ENCODE measurements at places on chromosomes 3 and 15.

GRCh38 chr3:134373271-134374104 is 759 bp downstream of the AMOTL2 start:
- no peak for DNase-seq

DNA sequence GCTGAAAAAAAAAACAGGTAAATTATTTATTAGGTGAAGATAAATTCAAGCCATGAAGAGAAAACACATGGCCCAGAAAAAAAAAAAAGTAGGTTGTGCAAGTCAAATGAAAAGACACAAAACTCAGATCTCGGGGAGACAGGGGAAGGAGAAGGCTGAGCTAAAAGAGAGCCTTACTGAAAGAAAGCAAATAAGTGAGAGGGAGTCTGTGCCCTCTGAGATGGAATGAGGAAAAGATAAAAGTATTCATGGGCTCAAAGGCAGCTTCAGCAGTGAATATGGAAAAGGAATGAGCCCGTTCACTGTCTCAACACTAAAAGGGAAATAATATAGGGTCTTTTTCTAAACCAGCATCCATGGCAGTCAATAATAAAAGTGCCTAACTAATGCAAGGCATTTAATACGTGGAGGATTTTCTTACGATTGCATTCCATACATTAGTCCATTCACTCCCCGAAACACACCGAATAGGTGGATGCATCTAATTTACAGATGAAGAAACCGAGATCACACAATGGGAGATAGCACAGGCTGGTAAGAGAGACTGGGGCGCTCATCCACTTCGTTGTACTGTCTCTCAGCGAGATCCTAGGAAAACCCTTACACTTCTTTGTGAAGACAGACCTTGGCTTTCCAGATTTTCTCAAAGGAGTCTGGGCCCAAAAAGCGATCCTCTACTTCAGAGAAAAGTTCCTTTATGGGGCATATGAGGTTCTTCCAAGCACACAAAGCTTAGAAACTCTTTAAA is 1.1 kb downstream of the TFDP2 start:
- no peak for DNase-seq

DNA sequence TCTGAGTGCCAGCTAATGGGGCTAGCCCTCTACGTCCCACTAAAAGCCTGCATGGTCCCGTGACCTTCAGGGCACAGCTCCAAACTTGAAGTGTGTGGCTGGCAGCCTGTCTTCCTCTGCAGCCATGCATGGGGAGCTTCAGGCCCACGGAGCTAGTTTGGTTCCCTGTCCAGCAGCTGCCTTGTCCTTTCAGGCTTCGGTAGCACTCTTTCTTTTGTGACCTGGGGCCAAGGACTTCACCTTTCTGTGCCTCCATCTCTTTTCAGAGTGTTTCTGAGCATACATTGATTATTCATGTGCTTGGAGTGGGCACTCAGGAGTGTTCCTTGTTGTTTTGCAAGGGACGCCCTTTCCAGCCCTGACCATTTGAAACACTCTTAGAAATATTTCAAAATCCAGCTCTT is 155.2 kb downstream of the DNAJB8 start:
- DNase-seq = no peak

GRCh38 chr3:64765947-64766346 is 78.1 kb upstream of the ADAMTS9 start:
- DNase-seq = no peak

- no peak for DNase-seq
Measured at GRCh38 chr3:111747490-111747889, 111.6 kb upstream of the PHLDB2 start.

GRCh38 chr3:64209866-64210621 is 15.2 kb downstream of the PRICKLE2 start:
- no peak for DNase-seq

GRCh38 chr3:155184011-155184410 is 103.9 kb downstream of the MME start:
- no peak for DNase-seq

DNA sequence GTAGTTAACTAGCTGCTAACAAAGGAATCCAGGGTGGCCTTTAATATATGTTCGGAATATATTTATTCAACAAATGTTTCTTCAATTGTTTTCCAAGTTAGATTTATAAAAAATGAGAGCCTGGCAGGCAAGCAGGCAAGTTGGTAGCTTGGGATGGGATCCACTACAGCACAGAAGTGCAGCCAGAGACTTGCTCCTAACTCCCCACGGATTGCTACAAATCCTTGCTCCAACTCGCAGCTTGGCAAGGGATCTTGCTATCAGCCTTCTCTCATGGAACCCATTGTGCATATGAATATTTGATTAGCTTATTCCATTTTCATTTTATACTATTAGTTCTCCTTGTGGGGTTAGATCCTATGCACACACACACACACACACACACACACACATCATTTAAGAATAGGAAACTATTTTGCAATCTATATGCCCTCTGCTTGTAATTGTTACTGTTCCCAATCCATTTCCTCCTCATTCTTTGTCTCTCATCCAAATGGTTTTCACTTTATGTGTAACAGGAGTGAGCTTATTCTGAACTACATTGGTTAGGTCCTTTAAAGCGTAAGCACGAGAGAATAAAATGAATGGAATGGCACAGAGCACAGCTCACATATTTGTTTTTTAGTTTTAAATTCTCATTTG is 505.6 kb downstream of the LPP start:
- no peak for DNase-seq

- DNase-seq = no peak
Measured at GRCh38 chr3:71419369-71419768, 164.2 kb downstream of the FOXP1 start.

DNA sequence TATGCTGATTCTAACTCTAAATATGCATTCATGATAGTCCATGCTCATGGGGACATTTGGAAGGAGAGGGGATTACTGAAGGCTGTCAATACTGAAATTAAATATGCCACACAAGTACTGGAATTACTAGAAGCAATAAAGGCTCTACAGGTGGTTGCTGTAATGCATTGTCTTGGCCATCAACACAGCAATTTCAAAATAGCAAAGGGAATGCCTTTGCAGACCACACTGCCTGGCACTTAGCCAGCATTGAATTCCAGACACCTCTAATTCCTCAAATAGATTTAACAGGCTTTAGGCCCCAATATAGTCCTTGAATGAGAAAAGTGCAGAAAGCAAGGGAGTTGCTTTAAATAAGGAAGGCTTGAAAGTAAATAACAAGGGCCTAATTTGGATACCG is 115.8 kb upstream of the PLCL2 start:
- no peak for DNase-seq

GRCh38 chr3:56590814-56591213 is 33.8 kb downstream of the CCDC66 start:
- no peak for DNase-seq

DNA sequence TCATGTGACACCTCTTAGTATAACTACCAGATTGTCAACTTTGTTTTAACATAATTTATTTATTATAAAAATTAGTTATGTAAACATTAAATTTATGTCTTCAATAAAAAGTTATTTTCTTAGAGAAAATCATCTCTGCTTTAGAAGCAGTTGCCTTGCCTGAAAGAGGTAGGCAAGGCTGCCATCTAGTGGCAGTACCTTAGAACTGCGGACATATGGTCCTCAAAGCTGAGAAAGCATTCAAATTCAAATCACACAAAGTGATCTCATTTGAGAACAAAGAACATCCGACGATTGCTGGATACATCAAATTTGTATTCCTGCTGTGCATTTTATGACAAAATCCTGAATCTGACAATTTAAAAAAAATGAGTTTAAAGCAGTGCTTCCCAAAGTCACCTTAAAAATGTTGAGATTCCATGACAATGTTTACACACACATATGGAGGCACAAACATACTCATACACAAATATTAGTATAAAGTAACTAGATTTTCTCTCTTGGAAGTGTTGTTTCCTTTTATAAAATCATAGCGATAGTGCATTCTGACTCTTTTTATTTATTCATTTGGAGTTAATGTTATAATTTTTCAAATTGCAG is 617.4 kb downstream of the CADM2 start:
- DNase-seq = peak; percentile 4

- DNase-seq = no peak
Measured at GRCh38 chr3:127551178-127551577, 39.4 kb downstream of the TPRA1 start.

- DNase-seq = no peak
Measured at GRCh38 chr3:43727930-43728329, 37.2 kb downstream of the ABHD5 start.

DNA sequence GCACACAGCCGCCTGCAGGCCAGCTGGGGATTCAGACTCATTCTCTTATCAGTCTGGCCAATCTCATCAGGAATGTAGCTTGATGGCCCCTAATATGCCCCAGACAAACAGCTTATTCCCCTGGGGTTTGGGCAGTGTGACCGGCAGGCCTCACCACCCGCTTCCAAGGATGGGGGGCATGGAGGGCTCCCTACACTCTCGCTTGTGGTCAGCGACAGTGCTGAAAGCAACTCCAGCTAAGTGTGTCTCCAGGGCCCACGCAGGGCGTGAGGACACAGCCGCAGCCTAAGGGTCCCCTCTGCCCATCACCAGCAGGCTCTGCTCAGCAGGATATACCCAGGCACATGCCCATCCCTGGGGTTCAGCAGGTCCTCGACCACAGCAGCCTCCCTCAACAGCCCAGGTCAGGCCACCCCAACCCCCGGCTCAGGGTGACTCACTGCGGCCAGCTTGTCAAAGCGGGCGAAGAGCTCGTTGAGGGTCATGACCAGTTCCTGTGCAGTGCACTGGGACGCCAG is 116.7 kb downstream of the ADCY5 start:
- no peak for DNase-seq

GRCh38 chr15:73637527-73637926 is 4.3 kb upstream of the NPTN start:
- no peak for DNase-seq

- no peak for DNase-seq
Measured at GRCh38 chr3:174072675-174073074, 675.1 kb downstream of the NLGN1 start.

- DNase-seq = no peak
Measured at GRCh38 chr3:131329774-131330173, 51.8 kb upstream of the NUDT16 start.

GRCh38 chr3:63753567-63753966 is 65.5 kb upstream of the C3orf49 start:
- DNase-seq = no peak

DNA sequence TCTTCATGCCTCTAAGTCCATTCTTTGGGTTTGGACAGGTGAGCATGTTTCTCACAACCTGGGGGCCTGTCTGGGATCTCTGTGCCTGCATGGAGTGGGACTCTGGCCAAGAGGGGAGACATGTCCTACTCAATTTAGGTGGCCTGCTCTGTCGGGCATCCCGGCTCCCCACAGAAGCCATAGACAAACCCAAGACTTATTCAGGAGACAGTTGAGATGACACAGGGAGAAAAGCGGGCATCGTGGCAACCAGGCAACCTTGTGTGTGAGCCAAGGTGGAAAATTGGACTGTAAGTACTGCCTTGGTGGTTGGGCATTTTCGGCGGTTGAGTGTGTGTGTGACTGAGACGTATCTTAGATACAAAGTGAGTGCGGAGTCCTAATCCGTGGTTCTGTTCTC is 40.5 kb downstream of the PPCDC start:
- DNase-seq = no peak

DNA sequence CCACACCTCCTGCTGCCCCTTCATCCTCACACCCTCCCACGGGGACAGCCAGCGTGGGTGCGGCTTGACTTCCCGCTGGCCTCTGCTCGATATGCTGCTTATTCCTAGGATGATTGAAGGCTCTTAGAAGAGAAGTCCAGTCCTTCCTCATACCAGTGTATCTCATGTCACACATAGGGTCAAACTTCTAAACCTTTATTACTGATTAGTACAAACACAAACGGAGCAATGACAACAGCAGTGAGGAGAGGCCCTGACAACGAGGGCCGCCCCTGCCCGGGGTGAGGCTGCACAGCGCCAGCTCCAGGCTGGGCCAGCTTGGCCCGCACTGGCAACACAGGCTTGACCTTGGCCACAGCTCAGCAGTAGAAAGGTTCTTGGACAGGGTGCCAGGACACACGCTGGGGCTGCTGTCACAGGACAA is 3.7 kb downstream of the CIB1 start:
- DNase-seq = no peak

DNA sequence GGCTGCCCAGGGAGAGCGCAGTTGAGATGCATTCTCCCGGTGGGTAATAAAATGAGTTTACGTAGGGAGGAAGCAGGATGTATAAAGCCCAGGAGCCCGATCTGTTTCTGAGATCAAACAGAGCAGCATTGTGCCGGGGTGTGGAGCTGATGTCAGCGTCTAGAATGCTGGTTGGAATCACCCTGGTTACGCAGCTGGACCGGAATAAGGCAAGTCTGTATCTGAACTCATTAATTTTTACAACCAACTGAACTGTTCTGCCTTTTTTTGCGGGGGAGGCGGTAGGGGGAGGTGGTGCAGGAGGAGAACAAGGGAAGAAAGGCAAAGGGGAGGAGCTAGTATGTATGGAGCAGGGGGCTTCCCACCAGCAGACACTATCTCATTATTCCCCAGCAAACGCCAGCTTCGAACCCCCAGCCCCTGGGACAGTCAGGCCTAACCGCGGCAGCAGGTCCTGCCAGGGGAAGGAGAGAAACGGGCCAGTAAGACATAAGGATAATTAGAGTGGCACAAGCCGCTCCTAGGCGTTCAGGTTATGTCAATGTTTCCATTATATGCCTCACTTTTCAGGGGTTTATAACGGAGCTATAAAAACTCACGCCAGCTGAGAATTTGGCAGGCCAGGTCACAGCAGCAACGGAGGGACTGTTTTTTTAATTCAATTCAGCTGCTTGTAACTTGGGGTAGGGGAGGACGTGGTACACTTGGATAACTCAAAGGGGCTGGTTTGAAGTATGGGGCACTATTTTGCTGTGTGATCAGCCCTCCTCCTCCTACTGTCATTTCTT is 175.3 kb upstream of the HES1 start:
- no peak for DNase-seq

DNA sequence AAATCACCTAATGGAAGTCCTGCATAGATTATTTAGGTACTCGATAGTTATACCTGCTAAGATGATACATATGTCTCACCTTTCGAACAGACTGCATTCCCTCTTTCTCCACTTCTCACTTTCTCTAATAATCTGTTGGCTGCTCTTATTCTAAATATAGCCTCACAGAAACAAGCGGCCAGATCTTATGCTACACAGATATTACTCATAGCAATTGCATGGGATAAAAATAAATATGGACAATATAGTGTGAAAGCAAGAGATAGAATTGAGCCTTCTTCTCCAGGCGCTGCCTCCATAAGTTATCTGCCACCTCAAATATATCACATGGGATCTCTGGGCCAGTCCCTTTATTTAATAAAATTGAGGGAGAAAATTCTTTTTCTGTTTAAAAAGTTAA is 29.5 kb upstream of the TGFBR2 start:
- no peak for DNase-seq

DNA sequence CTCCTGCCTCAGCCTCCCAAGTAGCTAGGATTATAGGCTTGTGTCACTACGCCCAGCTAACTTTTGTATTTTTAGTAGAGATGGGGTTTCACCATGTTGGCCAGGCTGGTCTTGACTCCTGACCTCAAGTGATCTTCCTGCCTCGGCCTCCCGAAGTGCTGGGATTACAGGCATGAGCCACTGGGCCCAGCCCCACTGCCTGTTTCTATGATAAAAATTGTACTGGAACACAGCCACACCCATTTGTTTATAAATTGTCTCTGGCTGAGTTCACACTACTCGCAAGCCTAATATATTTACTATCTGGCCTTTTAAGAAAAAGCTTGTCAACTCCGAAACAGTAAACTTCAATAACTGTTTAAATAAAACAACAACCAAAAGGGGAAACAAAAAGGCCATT is 309.4 kb upstream of the WNT5A start:
- DNase-seq = no peak

- DNase-seq = no peak
Measured at GRCh38 chr15:72840114-72840513, 56.6 kb upstream of the ADPGK start.

- DNase-seq = no peak
Measured at GRCh38 chr3:155805204-155805801, 775 bp downstream of the C3orf33 start.

GRCh38 chr15:66586155-66586976 is 20.6 kb upstream of the LCTL start:
- DNase-seq = no peak

All from stimulated activated naive CD4-positive, alpha-beta T cell (primary cell).